ENCODE measurements at places on chromosomes 2 and 18.
A peak's percentile ranks its signal among the peaks of the same experiment; 100 is the strongest.

DNA sequence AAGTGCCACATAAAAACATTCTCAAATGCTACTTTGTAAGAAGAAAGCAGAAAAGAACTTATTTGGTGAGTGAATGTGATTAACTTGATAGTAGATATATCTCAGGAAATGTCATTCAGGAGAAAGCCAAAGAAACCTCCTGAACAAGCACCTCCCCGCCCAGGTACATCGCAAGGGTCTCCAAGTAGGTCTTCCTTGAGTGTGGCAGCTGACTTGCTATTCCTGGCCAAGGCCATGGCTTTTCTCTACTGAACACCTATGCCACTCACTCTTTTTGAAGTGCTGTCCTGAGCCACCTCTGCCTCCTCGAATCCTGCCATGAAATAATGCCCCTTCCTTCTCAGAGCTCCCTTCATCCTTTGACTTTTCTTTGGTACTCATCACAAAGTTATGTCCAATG, 54.0 kb downstream of the NDUFA10 start:
- DNase-seq, result no peak

GRCh38 chr18:31591113-31591512, 564 bp upstream of the TTR start:
- no peak for DNase-seq

GRCh38 chr2:145985517-145985916, 1465.6 kb upstream of the ZEB2 start:
- no peak for DNase-seq

DNA sequence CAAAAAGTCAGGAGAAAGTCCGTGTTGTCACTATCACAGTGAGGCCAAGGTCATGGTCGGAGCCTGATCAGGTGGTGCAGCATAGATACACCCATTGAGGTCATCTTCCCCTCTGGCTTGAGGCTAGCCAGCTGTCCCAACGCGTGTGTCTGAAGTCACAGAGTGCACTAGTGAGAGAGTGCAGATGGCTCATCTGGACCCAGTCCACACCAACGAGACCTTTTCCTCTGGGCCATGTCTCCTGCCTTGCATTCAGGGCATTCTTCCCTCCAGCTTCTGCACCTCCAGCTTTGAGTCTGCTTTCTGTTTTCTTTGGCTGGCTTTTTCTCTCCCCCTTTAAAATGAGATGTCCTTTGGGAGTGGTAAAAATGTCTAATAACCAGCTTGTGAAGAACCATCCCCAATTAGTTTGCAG, 146.9 kb downstream of the TDRD15 start:
- DNase-seq, result no peak

GRCh38 chr2:235291461-235291860, 202.4 kb upstream of the AGAP1 start:
- DNase-seq, result no peak

DNA sequence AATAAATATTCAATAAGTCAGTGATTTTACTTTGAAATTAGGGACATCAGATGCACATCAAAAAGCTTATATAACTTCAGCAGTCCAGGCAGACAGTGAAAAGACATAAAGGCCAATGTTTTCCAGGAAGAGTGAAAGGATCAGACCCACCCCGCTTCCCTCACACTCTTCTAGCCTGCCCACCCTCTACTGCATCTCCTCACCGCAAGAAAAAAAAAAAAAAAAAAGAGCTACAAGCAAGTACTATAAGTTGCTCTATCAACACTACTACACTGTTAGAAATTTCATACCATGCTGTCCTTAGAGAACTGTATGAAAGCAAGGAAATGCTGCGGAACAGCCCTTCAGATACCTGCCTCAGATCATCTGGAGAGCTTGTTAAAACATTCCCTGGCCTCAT, 240.8 kb downstream of the ZEB2 start:
- DNase-seq, result no peak

- peak; percentile 2 for DNase-seq
These were observed 9.3 kb upstream of the SCYGR5 start for GRCh38 chr2:227657199-227657845.

All from fibroblast of skin of scalp (primary cell).